T-cell (primary cell): ENCODE measurements at places on chromosomes 13 and 19.

- no peak for DNase-seq
Measured at GRCh38 chr13:113739527-113740285, 19.3 kb upstream of the TMEM255B start.

GRCh38 chr19:3479834-3480215 is 500 bp downstream of the SMIM24 start:
- peak; percentile 50 for DNase-seq

GRCh38 chr13:110306960-110307766 is at the start of the genes COL4A1 and COL4A2:
Gene COL4A1 (minus strand): TSS chr13:110307157. CDS start chr13:110307027, 130 bp downstream.
Gene COL4A2 (plus strand): TSS chr13:110307284. CDS start chr13:110307904, 620 bp downstream.
- no peak for DNase-seq

DNA sequence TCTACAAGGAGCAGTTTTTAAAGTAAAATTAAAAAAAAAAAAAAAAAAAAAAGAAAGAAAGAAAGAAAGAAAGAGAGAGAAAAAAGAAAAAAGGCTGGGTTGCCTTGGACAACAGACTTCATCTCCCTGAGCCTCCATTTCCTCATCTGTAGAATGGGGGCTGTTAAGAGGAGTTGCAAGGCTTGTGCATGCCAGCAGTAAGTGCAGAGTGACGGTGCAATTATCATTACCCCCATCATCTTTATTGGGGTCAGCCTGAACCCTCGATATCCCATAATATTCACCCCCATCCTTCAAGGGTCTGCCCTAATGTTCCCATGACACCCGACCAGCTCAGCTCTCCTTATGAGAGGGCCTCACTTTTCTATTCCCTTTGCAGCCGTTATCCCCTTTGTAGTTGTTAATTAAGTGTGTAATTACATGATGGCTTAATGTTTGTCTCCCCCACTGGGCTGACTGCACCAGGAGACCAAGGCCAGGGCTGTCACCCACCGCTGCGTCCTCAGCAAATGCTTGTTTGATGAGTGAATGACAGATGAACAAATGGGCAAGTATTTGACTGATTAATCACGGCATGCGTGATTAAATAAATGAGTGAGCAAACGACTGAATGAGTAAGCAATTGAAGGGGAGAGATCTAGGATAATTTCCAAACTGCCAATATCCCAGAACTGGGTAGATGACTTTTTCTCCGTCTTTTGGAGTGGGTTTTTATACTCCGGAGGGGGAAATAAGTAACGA is 10.1 kb downstream of the FOSB start:
- DNase-seq = no peak

DNA sequence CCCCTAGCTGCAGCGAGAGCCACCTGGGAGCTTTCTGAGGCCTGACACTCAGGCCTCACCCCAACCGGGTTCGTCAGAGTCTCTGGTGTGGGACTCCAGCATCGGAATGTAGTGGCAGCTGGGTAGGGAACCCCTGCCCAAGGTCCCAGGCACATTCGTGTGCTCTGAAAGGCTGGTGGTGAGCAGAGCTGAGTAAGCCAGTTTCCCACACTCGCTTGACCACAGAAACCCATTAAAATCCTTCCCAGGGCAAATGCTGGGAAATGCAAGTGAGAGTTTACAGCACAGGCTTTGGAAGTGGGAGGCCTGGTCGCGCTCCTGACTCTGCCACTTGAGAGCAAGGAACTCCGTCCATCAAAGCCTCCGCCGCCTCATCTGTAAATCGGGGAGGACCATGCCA is 4.2 kb downstream of the TRAPPC6A start:
- no peak for DNase-seq

- no peak for DNase-seq
Measured at GRCh38 chr13:40637643-40638042, 28.8 kb downstream of the FOXO1 start.

- DNase-seq = no peak
Measured at GRCh38 chr13:24207841-24208667, 47.5 kb downstream of the SPATA13 start.

DNA sequence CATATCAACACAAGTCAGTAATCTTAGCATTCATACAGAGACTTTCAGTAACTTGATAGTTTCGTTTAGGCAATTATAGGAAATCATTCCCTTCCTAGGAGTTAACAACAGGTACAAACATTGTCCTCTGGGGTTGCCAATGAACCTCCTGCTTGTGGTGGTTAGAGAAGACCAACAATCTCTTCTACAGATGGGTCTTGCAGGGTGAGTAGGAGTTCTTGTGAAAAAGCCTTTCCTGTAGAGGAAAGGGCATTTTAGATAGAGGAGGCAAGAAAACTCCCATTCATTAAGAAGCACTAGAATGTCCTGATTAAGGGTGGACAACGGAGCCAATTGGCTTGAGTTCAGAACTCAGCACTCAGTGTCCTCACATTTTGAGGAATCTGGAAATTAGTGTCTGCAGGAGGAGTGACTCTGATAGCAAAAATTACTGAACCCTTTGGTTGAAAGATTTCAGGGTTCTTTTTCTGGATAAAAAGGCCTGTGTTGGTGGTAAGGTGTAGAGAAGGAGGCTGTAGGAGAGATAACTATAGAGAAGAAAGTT is 4.2 kb downstream of the WDFY2 start:
- DNase-seq = no peak

DNA sequence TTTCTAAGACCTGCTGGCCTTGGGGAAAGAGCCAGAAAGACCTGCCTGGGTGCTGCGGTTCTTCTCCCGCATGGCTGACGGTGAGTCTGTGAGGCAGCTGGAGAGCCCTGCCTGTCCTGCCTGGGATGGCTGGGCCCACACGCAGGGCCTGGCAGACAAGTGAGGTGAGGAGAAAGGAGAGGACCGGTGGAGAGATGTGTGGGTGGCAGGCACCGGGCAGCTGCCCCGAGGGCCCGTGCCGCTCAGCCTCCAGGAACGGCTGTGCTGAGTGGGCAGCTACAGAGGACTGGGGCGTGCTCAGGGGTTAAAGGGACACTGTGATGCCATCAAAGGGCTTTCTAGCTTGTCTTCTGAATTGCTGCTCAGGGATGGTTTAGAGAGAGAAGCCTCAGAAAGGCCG is 53.8 kb downstream of the MLLT1 start:
- DNase-seq = no peak

DNA sequence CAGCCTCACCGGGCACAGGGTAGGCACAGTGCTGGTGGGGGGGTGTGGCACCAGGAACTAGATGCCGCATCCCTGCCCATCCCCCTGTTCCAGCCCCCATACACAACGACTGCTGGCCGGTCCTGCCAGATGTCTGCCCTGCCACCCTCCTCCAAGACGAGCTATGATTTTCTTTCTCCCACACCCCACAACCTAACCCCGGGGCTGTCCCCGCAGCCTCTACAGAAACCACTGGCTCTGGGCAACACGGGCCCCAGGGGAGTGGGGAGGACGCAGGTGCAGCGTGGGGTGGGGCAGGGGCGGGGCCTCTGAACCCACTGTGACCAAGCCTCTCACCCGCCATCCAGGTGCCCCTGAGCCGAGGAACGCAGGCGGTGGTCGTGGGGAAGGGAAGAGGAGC is 15.5 kb downstream of the PGLS start:
- DNase-seq = no peak

GRCh38 chr19:16579381-16579780 is 7.2 kb upstream of the SLC35E1 start:
- no peak for DNase-seq

DNA sequence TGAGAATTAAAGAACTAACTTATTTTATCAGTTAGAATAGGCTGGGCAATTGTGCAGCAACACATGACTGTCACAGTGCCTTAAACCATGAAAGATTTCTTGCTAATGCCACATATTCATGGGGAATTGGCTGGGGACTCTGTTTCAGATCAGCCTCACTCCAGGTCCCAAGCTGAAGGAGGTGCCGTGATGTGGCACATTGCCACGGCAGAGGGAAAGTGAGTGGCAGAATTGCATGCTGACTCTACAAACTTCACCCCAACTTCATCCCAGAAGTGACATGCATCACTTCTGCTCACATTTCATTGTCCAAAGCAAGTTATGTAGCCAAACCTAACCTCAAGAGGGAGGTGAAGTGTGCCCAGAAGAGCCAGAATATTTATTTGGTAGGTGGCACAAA is 37.8 kb downstream of the OLFM4 start:
- no peak for DNase-seq

GRCh38 chr13:28796938-28797257 is 23.2 kb upstream of the MTUS2 start:
- DNase-seq = no peak

DNA sequence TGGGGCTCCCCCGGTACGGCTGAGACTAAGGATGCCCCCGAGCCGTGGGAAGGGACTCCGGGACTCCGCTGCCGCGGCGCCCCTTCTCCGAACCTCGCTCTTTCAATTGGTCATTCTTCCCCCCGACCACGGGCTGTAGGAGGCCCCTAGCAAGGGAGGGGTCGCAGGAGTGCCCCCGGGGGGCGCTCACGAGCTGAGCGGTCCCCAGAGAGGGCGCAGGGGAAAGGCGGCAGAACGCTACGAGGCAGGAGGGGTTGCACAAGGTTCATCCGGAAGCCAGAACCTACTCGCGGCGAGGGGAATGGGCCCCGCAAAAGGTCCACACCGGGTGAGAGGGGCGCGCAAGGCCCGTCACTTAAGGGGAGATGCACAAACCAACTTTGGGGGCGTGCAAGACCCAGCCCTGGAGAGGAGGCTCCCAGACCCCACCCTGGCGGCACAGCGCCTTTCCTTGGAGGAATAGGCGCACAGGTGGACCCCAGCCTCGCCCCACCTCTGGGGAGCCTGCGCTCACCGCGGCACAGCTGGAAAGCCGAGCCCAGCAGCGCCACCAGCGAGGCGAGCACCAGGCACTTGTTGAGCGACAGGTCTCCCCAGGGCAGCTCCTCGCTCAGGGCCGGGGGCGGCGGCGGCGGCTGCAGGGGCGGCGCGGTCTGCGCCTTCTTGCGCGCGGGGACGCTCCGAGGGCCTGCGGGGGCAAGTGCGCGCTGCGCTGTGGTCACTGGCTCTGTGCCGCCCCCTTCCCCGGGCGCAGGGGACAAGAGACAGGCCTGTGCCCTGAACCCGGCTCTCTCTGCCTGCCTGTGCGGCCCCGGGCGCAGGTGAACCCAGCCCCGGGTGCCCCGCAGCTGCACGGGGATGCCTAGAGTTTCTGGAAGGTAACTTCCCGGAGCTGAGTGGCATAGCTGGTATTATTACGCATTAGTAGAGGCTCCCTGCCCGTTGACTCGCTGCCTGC is 2.8 kb downstream of the JSRP1 start:
- peak; percentile 59 for DNase-seq
